ENCODE measurements at places on chromosomes 7 and 10.

- no peak for DNase-seq
Measured at GRCh38 chr10:19577807-19578206, 238.4 kb upstream of the PLXDC2 start.

DNA sequence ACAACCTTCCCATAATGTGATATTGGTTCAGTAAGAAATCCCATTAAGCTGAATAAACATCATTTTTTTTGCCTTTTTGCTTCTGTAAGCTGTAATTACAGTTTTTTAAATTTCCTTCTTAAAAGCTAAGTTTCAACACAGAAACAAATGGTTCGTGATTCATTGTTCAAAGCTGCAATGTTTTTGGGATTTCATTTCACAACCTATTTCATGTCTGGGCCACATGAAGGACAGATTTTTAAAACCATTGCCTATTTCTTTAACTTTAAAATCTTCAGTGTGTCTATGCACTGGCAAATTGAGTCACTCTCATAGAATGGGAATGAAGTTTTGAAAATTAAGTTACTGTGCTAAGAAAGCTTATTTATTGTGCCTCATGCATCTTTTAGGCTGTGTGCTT is 66.9 kb downstream of the TFPI2 start:
- no peak for DNase-seq

GRCh38 chr7:120185940-120186682 is 86.9 kb upstream of the KCND2 start:
- DNase-seq: no peak

- no peak for DNase-seq
Measured at GRCh38 chr7:11748884-11749283, 83.1 kb downstream of the THSD7A start.

DNA sequence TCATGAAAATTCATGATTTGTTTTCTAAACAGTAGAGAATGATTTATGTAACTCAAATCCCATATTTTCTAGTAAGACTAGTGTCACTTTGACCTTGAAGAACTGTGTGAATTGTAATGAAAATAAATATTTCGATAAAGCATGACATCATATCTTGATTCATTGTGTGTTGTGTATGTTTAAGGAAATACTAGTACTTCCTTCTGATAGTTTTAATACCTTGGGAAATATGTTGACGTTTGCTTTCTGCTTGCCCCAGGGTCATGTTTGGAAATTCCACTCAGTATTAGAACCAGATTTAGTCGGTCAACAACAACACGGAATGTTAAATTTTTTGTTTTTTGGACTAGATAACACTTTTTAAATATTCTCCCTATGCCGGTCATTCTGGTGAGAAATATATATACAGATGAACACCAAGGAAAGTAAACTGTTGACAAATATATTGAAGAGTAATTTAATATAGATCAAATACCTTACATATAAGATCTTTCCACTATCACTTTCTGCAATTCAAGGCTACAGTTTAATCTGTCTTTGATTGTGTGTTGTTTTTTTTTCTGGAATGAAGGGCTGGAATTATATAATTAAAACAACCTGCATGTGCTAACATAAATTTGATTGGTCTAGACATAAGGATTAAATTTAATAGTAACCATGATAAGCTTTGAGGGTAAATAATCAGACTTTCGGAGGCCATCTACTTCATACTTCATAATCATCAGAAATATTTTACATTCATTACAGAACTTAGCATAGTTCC is 126.2 kb downstream of the MDFIC start:
- no peak for DNase-seq

GRCh38 chr7:150368884-150369747 is 494 bp downstream of the REPIN1 start:
- DNase-seq: no peak

- DNase-seq: no peak
Measured at GRCh38 chr7:30662431-30662939, 19.8 kb downstream of the CRHR2 start.

DNA sequence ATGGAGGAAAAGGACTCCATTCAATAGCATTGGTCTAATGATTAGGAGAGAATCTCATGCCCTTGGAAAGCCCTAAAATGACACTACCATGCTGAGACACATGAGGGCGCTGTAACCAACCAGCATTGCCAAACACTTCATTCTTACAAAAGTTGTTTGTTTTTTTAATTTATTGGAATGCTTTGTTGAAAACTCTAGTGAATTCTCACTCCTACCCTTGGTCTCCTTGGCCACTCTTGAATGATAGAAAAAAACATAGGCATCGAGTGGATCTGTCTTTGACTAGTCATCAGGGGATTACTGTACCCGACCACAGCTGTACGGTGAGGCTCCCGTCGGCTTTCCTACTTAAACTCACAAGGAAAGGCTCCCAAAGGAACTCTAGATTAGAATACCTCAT is 29.3 kb upstream of the ADD3 start:
- DNase-seq: peak; percentile 55

DNA sequence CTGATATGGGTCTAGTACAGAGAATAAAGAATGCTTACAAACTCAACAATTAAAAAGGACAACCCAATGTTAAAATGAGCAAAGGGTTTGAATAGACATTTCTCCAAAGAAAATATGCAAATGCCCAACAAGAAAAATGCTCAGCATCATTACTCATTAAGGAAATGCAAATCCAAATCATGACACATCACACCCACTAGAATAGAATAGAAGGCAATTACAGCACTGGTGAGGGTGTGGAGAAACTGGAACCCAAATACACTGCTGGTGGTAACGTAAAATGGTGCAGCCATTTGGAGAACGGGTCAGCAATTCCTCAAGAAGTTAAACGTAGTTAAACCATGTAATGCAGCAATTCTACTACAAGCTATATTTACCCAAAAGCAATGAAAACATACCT is 53.8 kb downstream of the KDM7A start:
- no peak for DNase-seq

- DNase-seq: no peak
Measured at GRCh38 chr10:132739225-132739613, 46.7 kb downstream of the NKX6-2 start.

GRCh38 chr7:142856565-142857245 is 1.8 kb downstream of the EPHB6 start:
- DNase-seq: no peak

- DNase-seq: no peak
Measured at GRCh38 chr10:20962165-20962564, 65.1 kb upstream of the NEBL start.

DNA sequence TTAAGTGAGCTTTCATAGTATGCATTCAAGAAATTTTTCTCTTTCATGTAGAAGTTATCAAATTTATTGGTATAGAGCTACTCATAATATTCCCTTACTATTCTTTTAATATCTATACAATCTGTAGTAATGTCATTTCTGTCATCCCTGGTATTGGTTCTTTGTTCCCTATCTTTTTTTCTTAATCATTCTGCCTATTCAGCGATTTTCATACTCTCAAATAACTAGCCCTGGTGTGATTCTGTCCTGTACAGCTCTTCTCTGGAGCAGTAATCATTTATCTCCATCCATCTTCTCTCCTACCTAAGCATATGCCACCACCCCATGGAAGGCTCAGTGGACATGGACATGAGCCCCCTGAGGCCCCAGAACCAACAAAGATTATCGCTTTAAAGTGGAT is 213.2 kb upstream of the NEBL start:
- no peak for DNase-seq

DNA sequence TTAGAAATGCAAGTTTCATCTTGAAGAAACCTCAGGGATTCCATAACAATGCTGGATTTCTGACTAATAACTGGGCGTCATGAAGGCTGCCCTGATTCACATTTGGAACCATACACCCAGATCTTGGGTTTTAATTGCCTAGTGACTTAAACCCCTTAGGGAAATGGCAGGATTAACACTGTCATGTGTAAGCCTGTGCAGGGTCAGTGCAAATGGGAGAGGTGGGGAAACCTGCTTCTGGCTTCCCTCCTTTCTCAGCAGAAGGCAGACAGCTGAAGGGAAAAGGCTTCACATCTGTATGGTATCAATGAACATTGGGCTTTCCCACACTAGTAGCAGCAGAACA is 364.2 kb downstream of the ANKRD30A start:
- DNase-seq: no peak

DNA sequence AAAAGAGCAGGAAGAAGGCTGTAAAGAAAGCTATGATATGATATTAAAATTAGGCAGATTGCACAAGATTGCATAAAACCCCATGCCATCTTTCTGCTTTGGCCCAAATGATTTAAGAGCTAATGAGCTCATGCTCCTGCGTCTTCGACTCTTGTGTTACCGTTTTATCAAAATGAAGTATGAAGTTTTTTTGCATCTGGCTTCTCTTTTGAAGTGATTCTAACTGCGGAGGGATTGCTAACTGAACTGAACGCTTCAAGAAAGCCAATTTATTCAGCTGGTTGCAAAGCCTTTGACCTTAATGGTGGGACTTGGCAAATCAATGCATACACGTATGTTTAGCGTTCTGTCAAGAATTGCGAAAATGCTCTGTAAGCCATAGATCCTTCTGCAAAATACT is 282.9 kb downstream of the TWIST1 start:
- DNase-seq: no peak

DNA sequence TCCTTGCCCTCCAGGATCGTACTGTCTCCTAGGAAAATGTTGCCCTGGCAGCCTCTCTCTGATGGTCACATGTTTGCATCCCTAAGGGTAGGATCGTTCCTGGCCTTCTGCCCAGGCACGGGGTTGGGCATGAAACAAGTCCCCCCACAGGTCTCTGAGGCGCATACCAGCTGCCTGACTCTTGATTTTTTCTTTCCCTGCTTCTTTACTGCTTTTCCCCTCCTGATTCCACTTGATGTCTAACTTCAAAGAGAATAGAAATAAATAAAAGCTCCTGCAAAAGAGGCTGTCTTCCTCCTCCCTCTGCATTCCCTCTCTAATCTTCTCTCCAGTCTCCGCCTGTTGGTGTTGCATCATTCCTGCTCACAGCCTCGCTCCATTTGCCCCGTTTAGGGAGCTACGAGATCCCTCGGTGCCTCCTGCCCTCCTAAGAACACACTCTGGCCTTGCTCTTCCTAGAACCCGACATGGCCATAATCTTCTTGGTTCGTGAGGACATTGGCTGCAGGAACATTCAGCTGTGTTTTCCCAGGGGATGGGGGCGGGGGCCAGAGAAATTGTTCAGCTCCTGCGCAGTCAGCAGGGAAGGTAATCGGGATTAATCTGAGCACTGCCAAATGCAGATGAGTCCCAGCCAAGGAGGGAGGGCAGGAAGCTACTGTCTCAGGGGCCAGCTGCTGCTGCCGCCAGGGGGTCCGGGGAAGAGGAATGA is 26.0 kb downstream of the LEP start:
- no peak for DNase-seq

DNA sequence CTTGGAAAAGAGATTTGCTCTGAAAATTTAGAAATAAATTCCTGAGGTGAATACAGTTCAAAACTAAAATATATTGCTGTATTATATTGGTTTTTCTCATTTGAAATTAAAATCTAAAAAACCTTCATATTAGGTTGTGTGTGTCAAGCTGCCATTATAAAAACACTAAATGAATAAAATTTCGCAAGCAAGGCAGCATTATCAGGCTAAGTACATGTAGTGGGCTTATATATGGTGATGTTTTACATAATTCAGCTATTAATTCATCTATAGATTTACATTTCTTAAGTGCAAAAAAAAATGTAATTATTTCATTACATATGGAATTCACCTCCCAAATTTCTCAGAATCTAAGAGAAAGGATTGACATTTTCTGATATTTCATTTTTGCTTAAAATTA is 5.3 kb downstream of the MEOX2 start:
- no peak for DNase-seq

- DNase-seq: no peak
Measured at GRCh38 chr7:124688991-124689390, 76.6 kb downstream of the GPR37 start.

- no peak for DNase-seq
Measured at GRCh38 chr10:13942035-13942434, 355.3 kb downstream of the PRPF18 start.

- no peak for DNase-seq
Measured at GRCh38 chr7:63113713-63114285, 884.9 kb upstream of the ZNF722 start.

DNA sequence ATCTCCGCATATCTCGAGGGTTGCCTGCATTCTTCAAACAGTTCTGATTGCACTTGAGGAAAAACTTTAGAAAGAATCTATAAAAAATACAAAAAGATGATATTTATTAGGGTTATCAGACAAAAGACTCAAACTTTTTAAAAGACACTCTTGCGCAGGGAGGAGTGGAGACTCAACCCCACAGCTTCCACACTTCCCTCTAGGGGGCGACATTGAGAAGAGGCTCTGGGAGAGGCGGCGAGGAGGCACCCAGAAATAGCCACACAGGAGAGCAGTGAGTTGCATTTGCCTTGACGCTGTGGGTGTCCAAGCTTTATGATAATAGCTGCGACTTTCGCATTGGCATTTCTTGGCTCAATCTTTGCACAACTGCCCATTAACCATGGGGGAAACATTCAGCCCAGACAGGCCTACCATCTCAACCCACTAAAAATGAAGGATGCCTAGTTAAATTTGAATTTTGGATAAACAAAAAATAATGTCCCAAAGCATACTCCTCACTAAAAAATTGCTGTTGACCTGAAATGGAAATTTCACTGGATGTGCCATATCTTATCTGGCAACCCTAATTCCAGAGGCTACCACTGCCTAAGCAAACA is 86.2 kb downstream of the EBF3 start:
- no peak for DNase-seq

- no peak for DNase-seq
Measured at GRCh38 chr7:30159698-30160143, 24.9 kb downstream of the MTURN start.

GRCh38 chr7:91352091-91352490 is 87.9 kb downstream of the FZD1 start:
- DNase-seq: no peak

DNA sequence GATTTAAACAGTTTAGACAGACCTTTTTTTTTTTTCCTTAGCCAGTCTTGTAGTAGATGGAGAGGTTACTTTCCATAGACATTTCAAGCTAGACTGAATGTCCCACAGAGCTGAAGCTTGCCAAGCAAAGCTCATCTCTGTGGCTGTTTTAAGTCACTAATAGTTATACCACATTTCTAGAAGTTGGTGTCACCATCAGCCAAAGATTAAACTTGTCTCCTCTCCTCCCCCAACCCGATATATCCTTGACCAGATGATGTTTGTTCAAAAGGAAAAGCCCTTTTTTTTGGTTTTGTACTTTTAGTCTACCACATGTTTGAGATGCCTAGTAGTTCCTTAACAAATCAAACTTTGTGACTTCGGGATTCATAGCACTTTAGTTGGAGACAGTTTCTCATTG is 66.1 kb downstream of the ADD3 start:
- DNase-seq: no peak

- DNase-seq: no peak
Measured at GRCh38 chr10:87844837-87845623, 18.3 kb downstream of the KLLN start.

DNA sequence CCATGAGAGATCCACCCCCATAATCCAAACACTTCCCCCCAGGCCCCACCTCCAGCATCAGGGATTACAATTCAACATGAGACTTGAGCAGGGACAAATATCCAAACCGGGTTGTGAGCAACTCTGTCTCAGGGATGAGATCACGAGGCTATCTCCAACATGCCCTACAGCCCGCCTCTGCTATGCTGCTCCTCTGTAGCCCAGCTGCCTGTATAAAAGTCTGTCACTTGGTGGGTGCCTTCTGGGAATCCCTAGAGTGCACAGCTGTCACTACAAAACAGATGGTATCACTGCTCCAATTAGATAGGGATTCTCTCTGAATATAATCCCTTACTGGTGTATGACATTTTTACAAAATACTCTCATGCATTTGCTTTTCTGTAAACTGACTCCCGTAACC is 114.9 kb upstream of the NANOS1 start:
- no peak for DNase-seq

- peak; percentile 11 for DNase-seq
Measured at GRCh38 chr7:7596176-7596575, 29.5 kb downstream of the MIOS start.
